Nephron progenitor cell (in vitro differentiated cells): ENCODE measurements at places on chromosomes 6 and 20.

DNA sequence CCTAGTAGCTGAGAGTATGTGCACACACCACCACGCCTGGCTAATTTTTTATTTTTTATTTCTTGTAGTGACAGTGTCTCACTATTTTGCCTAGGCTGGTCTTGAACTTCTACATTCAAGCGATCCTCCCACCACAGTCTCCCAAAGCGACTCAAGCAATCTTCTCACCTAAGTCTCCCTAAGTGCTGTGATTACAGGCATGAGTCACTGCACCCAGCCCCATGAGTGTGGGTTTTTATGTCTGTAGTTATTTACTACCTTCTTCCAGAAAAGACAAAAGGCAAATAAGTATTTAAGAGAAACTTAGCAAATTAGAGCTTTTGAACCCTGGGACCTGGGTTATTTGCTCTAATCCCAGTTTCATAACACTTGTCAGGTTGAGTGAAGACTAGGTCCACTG lies 92.3 kb upstream of the HCRTR2 start:
- DNase-seq: no peak

DNA sequence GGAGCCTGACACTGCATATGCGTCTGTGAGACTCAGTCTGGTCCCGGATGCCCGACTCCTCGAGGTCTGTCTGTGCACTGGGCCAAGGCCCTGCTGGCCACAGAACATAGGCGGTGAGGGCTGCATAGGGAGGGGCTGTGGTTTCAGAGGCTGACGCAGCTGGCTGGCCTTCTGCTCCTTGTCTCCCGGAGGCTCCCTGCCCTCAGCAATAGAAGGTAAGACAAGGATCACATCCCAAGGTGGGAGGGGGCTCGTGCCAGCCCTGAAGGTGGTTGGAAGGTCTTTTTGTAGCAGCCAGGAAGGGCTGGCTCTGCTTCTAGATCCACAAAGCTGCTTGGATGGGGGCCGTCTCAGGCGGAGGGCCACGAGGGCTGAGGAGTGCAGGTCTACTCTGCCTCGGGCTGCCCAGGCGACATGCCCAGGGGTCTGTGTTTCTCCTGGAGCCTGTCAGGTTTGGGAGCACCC lies 239.8 kb upstream of the SULF2 start:
- DNase-seq: peak; percentile 31

- DNase-seq: no peak
Measured at GRCh38 chr6:77461796-77462195, 1.5 kb downstream of the HTR1B start.

GRCh38 chr6:34514593-34515472 lies 41.3 kb downstream of the SPDEF start:
- peak; percentile 83 for DNase-seq

DNA sequence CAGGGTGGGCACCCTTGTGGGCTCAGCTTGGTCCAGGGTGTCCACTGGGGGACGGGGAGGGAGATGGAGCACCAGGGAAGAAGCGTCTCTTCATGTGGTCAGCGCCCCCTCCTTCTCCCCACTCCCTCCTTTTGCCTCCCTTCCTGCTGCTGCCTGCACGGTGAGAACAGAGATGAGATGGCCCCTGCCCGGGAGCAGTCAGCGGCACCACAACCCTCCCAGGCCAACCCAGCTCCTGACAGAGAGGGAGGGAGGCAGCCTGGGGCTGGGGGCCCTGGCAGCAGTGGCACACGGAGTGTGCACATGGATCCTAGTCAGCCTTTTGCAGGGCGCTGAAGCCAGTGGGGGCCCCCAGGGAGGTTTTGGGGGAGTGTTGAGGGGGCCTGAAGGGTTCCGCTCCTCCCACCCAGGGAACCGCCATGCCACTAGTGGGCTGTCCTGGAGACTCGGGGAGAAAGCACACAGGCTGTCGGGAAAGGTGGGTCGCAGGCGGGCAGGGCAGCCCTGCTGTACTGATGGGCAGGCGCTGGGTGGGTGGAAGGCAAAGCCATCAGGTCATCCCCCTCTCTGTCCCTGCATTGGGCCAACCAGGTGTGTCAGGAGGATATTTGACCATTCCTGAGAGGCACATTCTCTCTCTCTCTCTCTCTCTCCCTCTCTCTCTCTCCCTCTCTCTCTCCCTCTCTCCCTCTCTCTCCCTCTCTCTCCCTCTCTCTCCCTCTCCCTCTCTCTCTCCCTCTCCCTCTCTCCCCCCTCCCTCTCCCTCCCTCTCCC lies 94.3 kb upstream of the BHLHE23 start:
- peak; percentile 7 for DNase-seq

DNA sequence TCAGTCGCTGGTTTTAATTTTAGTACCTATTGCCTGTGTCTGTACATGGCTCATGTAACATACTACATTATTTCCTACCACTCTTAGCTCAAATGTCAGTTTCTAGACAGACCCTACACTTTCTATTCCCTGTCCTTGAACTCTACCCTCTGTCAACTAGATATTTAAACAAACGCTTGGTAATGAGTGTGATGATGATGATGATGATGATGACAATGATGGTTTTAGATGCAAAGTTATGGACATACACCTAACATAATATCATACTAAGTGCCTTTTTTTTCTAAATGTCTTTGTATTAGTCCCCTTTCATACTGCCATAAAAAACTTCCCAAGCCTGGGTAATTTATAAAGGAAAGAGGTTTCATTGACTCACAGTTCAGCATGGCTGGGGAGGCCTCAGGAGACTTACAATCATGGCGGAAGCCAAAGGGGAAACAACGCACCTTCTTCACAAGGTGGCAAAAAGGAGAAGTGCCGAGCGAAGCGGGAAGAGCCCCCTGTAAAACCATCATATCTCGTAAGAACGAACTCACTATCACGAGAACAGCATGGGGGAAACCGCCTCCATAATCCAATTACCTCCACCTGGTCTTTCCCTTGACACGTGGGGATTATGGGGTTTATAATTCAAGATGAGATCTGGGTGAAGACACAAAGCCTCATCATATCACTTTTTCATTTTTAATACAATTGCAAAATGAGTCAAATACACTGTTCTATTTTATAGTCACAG lies 87.1 kb downstream of the IBTK start:
- DNase-seq: no peak

GRCh38 chr6:123804787-123805540 lies 1.3 kb downstream of the NKAIN2 start:
- DNase-seq: no peak

GRCh38 chr6:20644667-20645370 lies 110.6 kb downstream of the CDKAL1 start:
- no peak for DNase-seq

DNA sequence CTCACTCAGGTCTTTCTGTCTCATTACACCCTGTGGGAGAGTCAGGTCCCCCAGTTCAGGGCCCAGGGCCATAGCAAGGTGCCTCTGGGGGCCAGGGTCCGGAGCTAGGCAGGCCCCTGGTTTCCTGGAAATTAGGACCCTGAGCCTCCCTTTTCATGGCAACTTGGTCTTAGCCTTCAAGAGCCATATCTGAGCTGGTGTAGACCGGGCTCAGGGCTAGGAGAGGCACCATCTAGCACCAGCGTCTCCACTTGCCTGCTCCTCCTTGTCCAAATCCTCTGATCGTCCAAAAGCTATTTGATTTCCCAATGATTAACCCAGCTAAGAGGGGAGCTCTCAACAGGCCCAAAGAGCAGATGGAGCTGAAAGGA lies 5.6 kb downstream of the MDFI start:
- no peak for DNase-seq

DNA sequence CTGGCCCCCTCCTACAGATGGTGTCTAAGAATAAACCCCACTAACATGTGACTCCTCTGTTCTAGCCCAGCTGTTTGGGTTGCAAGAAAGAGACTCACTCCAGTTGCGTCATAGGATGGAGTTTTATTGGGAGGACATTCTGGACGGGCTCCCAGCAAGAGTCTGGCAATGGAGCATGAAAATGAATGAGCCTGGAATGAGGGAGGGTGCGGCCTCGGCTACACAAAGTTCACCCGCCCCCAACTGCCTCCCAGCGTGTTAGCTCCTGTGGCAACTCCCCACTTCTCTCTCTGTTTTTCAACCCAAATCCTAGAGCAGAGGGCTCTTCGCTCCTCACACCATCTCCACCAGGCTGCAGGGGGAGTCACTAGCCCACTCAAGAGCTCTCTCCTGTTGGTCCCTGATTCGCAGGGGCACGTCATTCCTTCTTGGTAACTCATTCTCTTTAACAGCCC lies 5.1 kb upstream of the ADAM33 start:
- no peak for DNase-seq

DNA sequence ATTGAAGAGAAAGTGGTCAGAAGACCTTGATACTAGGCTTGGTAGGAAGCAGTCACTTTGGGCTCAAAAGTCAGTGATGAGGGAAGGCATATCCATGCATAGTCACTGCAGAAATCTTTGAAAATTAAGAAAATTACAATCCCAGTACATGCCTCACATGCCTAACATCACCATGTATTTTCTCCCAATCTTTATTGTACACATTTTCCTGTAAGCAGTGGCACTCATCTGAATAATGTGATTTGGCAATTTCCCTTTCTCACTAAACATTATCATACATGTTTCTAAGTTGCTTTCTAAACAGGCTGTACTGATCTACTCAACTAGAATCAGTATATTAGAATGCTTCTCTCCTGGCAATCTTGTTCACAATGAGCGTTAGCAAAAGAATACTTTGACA lies 280.7 kb upstream of the SUPT3H start:
- DNase-seq: no peak

DNA sequence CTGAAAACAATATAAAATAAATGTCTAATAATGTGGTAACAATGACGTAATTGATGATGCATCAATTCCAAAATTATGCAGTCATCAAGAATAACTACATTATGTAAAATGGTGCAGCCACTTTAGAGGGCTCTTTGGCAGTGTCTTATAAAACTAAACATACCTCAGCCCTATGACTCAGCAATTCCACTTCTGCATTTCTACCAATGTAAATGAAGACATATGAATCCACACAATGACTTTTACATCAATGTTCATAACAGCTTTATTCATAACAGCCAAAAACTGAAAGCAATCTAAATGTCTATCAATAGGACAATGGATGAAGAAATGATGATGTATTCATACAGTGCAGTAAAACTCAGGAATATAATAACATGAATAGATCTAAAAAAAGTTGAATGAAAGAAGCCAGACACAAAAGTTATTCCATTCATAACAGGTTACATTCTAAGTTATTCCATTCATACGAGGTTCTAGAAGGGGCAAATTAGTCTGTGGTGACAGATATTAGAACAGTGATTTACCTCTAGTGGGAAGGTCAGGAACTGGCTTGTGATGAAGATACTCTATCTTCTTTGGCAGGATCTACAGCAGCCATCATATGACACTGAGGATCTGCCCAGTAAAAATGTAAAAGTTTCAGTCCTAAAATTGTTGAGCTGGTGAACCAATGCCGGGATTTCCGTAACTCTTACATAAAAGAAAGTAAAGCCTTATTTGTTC lies 396.1 kb downstream of the PLCB1 start:
- DNase-seq: no peak

- DNase-seq: no peak
Measured at GRCh38 chr6:30709101-30709868, 7.8 kb downstream of the MDC1 start.

- peak; percentile 13 for DNase-seq
Measured at GRCh38 chr6:64012351-64013001, 376.9 kb downstream of the PHF3 start.

- DNase-seq: no peak
Measured at GRCh38 chr6:7042056-7042653, 65.6 kb upstream of the RREB1 start.

- no peak for DNase-seq
Measured at GRCh38 chr20:60232380-60232779, 274.2 kb downstream of the CDH26 start.

- no peak for DNase-seq
Measured at GRCh38 chr6:37236921-37237320, 20.7 kb upstream of the TBC1D22B start.

GRCh38 chr20:12916699-12917098 lies 92.1 kb upstream of the SPTLC3 start:
- DNase-seq: no peak

GRCh38 chr20:37192137-37192854 lies 12.9 kb upstream of the MROH8 start:
- DNase-seq: peak; percentile 77

GRCh38 chr20:32966382-32966781 lies 37.9 kb downstream of the SUN5 start:
- DNase-seq: no peak

- DNase-seq: peak; percentile 58
Measured at GRCh38 chr6:73388800-73389512, 5.7 kb upstream of the DDX43 start.

GRCh38 chr6:16252686-16253299 lies 14.4 kb downstream of the GMPR start:
- DNase-seq: no peak

DNA sequence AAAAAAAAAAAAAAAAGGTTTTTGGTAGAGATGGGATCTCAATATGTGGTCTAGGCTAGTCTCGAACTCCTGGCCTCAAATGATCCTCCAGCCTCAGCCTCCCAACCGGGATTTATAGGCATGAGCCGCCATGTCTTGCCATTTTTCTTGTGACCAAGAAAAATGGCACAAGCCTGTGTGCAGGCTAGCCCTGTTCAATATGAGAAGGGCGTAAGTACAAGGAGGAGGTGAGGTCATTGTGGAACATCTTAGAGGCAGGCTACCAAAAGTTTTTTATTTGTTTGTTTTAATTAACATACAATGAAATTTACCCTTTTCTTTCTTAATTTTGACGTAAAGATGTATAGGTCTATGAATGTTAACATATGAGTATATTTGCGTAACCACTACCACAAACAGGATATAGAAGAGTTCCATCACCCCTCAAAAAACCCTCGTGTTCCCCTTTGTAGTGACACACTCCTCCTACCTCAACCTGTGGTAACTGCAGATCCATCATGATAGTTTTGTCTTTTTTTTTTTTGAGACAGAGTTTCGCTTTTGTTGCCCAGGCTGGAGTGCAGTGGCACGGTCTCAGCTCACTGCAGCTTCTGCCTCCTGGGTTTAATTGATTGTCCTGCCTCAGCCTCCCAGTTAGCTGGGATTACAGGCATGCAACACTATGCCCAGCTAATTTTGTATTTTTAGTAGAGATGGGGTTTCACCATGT lies 28.3 kb upstream of the KIF3B start:
- DNase-seq: no peak

GRCh38 chr20:49656304-49656703 lies 57.4 kb downstream of the B4GALT5 start:
- no peak for DNase-seq

DNA sequence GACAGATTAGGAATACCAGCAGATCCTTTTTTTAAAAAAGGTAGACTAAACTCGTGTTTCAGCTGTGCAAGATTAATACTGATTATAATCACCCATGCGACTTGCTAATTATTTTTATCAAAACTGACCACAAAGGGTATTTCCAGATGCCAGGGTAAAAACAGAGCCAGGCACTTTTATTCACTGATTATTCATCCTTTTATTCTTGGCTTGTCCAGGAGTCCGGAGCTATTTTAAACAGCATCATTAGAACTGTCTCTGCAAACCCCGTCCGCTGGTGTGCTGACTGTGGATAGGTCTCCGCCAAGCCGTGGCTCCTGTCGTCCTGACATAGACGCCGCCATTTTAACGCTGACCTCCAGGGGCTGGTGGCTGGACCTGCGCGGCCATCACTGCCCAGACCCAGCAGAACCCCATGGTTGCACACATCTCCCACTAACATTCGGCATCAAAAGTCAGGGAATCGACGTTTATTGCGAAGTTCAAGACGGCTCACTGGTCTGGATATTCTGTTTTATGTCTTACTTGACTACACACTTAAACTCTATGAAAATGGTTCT lies 364.8 kb downstream of the THBS2 start:
- no peak for DNase-seq
